ENCODE measurements at places on chromosomes 5 and 9.
A peak's percentile ranks its signal among the peaks of the same experiment; 100 is the strongest.

- no peak for DNase-seq
Observed at GRCh38 chr5:36363101-36363500, 61.4 kb upstream of the RANBP3L start.

- DNase-seq: no peak
Observed at GRCh38 chr5:82858151-82859025, 218.8 kb downstream of the TMEM167A start.

GRCh38 chr5:74641735-74642542 lies 1.4 kb upstream of the ENC1 start:
- peak; percentile 4 for DNase-seq

GRCh38 chr9:99169086-99169485 lies 52.7 kb downstream of the ALG2 start:
- DNase-seq: no peak

DNA sequence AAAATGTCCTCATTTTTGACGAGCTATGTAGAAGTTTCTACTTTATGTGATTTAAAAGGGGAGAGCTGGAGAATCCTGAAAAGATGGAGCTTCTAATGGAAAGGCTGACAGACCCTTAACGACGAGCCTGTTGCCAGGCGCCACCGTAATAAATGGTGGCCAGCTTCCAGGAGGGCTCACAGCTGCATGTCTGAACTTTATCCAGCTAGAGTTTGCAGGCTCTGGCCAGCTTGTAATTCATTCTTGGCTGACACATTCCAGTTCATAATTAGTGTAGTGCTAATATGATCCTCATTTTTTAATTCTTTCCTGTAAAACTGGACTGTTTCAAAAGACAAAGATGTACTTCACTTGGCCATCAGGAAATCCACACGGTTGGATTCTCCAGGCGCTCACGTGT lies 246.7 kb downstream of the GAS1 start:
- DNase-seq: no peak

- no peak for DNase-seq
Observed at GRCh38 chr9:90100014-90100413, 495.2 kb downstream of the GADD45G start.

DNA sequence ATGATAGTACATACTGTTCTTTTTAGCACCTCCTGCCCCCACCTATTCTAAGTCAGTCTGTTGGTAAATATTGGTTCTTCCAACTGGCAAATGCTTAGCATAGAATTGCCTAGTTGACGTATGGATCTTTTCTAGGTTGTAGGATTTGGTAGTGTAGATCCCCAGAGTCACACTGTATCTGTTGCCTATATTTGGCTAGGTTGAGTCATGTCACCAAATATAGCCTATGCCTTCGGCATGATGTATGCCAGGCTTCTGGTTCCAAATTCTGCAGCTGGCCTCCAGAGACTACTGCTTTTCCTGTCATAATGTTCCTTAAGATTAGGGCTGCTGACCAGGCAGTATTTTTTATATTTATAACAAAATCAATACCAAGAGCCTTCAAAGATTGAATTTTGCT lies 38.2 kb downstream of the CPEB4 start:
- no peak for DNase-seq

GRCh38 chr5:1836176-1836890 lies 35.1 kb downstream of the NDUFS6 start:
- DNase-seq: no peak

DNA sequence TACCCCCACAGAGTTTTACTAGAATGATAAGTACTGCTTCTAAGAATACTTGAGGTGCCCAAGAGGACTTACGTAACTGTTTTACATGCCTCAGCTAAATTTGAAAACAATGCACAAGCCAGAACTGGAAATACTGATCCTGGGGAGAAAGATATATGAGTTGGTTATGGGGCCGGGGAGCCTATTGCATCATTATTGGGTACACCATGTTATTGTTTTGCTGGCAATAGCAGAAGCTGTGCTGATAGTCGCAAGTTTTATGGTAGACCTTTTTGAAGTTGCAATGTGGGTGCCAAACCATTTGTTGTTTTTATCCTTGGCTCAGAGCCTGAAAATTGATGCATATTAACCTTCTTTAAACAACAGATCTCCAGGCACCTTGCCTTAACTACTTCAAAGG lies 108.4 kb upstream of the DHFR start:
- no peak for DNase-seq

DNA sequence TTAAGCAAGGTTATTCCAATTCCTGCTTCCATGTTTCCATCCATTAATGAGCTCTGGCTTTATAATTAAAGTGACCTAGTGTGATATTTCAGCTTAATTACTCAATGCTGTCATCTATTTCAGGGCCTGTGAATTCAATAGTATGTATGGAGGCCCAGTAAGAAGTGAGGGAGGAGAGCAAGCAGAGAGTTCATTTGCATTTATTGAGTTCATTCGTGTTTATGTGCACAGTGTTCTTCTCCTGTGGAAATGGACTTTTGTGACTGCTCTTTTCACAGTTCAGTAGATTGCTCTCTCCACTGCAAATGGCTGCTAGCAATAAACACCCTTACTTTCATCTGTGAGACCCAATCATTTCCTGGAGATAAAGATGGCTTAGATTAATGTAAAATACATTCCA lies 130.9 kb downstream of the CEMIP2 start:
- no peak for DNase-seq

DNA sequence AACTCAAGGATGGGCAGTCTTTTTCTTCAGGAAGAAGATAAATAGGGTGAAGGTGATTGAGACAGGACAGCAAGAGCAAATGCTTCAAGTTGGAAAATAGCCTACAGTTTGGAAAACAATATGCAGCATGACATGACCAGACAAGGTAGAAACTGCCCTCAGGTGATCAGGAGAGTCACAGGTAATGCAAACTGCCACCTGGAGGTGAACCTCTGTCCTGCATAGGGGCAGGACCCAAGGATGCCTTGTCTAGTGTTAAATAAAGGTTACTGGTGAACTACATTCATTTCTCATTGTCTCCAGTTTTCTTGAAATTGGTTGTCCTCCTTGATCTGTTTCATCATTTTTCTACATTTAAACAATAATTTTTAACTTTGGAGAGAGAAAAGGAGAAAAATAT lies 232.1 kb downstream of the SEMA5A start:
- no peak for DNase-seq

GRCh38 chr5:61820836-61821235 lies 485.2 kb upstream of the KIF2A start:
- no peak for DNase-seq

DNA sequence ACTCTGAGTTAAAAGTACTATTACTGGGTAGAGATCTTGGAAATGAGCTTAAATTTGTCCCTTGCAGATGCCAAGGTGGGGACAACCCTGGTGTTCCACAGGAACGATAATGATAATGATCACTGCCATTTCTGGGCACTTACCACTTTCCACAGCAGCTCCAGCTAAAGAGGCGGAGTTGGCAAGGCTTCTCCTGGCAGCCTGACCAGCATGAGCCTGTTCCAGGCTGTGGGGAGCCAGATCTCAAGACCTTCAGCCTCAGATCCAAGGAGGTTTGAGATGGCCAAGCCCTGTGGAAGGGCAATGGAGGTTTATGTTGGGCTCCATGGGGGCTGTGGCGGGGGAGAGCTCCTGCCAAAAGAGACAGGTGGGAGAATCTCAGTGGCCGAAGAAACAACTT lies 244.9 kb upstream of the MVB12B start:
- DNase-seq: no peak

DNA sequence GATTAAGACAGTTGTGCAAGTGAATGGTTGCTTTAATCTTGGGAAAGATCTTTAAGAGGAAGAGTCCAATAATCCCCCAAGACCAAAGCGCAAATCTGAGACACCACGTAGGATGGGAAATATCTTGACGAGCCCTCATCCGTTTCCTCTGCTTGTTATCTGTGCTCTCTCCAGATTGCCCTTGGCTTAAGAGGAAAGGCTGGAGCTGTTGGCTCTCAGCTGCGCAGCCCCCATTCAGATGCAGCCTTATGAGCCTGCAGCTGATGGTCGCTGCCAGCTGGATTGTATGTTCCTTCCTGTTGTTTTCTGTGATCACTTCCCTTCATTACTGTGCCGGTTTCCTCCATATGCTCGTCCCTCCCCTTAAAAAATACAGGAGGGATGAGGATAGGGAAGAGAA lies 47.7 kb downstream of the PWWP2A start:
- no peak for DNase-seq

GRCh38 chr5:17243287-17244063 lies 26.0 kb downstream of the BASP1 start:
- DNase-seq: no peak

DNA sequence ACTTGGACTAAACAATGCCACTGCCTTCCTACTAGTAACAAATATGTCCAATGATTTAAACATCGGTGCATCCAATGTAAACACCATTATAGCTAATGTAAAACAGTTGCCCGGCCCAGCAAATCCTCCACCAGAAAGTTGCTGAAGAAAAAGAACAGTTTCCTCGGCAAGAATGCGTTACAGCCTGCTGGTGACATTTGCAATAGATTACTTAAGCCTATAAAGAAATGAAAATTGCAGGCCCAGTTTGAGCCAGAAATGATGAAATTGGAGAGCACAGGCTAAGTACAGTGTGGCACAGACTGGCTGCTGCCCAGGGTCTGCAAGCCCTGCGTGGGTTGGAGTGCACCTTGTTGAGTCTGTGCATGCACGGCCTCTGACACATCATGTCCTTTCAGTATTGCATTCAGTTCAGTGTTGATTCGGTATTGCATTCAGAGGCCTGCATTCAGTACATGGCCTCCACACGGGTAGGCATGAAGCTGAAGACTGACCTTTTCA lies 406.0 kb upstream of the KLF4 start:
- no peak for DNase-seq

- no peak for DNase-seq
Observed at GRCh38 chr5:2131196-2131595, 248.5 kb upstream of the IRX4 start.

- DNase-seq: no peak
Observed at GRCh38 chr5:82586661-82587310, 308.6 kb upstream of the RPS23 start.

DNA sequence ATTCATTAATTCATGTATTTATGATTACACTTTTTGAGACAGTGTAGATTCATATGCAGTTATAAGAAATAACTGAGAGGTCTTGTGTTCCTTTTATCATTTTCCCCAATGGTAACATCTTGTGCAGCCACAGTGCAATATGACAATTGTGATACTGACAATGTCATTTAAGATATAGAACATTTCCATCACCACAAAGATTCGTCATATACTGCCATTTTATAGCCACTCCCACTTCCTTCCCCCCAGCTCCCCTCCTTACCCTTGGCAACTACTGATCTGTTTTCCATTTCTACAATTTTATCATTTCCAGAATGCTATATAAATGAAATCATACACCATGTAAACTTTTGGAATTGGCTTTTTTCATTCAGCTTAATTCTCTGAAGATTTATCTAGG lies 53.8 kb downstream of the NR2F1 start:
- no peak for DNase-seq

- DNase-seq: no peak
Observed at GRCh38 chr5:61910771-61911170, 395.2 kb upstream of the KIF2A start.

GRCh38 chr5:72244862-72245371 lies 75.1 kb downstream of the MRPS27 start:
- peak; percentile 19 for DNase-seq

DNA sequence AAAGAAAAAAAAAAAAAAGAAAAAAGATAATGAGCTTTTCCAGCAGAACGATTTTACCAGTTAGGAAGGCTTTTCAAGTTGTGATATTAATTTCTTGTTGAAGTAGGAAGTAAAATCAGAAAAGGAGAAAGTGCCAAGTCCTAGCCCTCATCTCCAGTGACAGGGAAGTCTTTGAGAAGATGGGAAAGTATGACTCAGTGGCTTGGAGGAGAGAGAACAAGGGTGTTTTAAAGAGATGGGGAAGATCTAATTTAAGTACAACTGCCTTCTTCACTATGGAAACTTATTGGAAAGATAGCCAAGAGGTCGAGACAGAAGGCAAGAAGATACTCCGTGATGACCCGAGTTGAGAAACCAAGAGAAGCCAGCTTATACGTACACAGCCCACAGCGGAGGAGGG lies 22.6 kb downstream of the FGF1 start:
- no peak for DNase-seq

DNA sequence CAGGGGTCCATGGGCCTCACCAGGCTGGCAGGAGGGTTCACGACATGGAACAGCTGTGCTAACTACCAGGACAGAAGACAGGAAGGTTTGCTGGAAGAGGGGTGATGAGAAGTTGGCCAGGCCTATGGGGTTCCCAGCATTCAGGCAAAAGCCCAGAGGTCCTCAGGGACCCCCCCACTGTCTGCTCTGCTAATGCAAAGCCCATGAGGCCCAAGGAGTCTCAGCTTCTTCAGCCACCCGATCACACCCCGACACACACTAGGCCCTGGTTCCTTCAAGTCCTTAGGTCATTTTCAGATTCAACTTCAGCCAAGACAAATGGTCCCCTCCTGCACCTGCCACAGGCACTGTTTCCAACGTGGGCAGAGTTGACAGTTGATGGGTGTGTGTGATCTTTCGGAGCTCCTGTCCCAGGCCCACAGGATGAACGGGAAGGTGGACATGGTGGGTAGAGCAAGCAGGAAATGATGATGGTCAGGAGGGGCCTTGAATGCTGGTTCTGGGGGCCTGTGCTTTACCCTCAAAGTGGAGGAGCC lies 20.4 kb downstream of the ADAMTS2 start:
- DNase-seq: no peak

DNA sequence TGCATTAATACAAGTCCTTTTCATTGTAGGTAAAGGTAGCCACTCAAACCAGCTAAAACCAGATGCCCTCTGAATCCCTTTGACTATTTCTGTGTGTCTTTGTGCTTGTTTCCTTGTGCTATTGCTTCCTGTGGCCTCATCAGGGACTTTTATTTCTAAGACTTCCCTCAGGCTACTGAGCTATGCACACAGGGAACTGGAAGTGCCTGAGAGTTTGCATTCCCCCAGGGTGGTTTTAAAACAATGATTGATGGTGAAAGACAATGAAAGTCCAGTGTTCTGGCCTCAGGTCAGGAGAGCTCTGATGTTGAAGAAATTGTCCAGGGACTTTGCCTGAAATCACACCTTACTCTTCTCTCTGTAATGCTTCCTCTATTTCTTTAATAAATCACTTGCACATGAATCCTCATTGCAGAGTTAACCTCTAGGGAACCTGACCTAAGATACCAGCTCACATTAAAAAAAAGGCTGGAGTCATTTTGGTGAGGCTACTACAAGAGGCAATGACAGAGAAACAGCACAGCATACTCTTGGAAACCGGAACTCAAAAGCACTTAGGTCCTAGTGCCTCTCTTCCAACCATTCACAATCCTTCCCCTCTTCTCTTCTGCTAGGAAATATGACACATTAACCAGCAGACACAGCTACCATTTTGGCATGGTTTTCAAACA lies 158.1 kb upstream of the NREP start:
- no peak for DNase-seq

- no peak for DNase-seq
Observed at GRCh38 chr5:127536687-127537086, 19.2 kb downstream of the PRRC1 start.

- peak; percentile 57 for DNase-seq
Observed at GRCh38 chr9:127754099-127755060, 19.3 kb upstream of the TOR2A start.

GRCh38 chr5:1312993-1313833 lies 18.3 kb upstream of the TERT start:
- DNase-seq: no peak

Data from NCI-H510A (cell line).